AG20443 (cell line): ENCODE measurements at places on chromosomes 3 and 15.

DNA sequence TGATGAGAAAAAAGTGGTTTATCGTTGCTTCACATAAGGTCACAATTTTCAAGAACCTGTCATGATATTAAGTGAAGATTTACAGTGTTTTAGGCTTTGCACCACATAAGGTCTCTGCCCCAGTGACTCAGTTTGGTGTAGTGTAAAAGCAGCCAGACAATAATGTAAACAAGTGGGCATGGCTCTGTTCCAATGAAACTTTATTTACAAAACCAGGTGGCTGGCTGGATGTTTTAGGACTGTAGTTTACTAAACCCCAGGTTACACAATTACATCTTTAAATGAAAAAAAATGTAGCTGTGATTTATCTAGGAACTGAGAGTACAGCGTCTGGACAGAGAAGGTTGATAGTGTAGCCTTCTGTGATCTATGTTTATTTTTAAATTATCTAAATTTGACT, 9.7 kb upstream of the FBXL22 start:
- no peak for DNase-seq

GRCh38 chr3:30516238-30516637, 90.2 kb upstream of the TGFBR2 start:
- DNase-seq = no peak

DNA sequence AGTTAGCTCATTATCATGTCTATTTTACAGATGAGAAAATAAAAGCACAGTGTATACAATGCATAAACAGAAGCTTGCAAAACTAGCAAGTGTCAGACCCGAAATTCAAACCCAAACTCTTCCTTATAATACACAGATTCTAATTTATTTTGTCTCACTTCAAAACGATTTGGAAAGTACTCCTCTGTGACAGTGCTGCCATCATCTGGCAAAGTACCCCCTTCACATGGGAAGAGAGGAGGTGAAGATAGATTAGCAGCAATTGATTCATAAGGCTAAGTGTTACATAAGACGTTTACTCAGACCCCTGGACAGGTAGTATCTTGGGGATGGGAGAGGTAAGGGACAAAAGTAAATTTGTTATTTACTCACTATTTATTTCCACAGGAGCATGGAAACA, 744.0 kb upstream of the SGO1 start:
- DNase-seq = peak; percentile 17

DNA sequence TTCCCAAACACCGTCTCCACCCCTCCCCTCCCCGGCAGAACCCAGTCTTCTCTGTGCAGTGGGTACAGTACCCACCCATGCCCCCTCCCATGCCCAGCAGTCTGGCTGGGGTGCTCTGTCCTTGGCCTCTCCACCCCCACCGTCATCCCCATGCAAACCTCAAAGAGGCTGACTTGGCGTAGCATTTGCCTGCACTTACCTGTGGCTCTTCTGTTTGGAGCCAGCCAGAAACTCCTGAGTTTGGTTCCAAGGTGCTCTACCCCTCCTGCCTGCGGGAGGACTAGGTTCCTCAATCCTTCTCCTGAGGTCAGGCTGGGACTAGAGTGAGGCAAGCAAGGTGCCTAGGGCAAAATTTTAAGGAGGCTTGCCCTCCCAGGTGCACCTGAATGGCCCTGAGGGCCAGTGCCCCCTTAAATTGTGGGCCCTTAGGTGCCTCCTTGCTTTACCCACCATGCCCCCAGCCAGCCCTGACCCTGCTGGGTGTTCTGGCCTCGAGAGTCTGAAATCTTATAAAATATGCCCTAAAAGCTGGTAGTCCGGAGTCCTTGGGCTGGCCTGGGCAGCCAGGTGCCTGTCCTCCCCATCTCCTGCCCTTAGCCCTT, 47.1 kb upstream of the C15orf39 start:
- no peak for DNase-seq

DNA sequence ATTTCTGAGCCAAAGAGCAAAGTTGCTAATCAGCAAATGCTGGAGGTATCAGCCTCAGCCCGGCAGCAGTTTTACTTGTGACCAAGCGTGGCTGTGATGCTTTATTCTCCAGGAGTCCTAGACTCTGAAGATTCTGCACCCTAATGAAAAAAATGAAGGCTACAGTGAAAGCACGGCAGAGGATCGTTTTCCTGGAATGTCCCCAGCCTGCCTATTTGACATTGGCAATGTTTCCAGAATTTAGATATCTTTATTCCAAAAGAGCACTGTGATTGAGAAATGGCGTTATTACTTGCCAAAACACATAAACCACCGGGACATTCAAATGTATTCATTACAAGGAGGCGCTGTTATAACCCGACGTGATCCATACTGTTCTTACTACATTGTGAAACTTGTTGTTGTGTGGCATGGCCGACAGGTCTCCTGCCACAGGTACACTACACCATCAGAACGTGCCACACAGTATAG, 263.8 kb downstream of the SLCO3A1 start:
- peak; percentile 25 for DNase-seq

DNA sequence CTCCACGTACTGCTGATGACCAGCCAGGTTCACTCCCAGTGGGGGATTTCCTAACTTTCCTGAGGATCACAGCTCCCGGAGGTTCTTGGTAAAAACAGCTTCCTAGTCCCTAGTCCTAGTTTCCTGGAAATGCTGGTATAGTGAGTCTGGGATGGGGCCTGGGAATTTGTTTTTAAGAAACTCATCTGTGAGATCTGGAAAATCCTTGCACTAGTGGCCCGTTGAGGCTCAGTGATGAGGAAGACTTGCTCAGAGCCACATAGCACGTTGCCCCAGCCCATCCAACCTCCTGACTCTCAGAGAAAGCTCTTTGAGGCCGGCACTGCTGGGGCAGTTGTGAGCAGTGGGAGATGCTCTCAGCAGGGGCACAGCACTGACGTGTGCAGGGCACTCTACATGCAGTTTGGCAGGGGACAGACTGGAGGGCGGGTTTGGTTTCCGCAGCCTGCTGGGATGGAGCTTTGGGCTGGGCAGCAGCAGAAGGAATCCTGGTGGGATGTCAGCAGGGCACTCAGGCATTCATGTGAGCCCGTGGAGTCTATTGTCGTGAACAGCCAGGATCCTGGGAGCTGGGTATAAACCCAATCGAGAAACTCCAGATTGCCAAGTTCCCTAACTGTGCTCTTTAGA, 31.6 kb downstream of the SAXO2 start:
- no peak for DNase-seq

GRCh38 chr3:59128685-59129084, 78.9 kb upstream of the CFAP20DC start:
- DNase-seq = no peak

- no peak for DNase-seq
These were observed 3.5 kb upstream of the LINGO1 start for GRCh38 chr15:77636209-77636608.

DNA sequence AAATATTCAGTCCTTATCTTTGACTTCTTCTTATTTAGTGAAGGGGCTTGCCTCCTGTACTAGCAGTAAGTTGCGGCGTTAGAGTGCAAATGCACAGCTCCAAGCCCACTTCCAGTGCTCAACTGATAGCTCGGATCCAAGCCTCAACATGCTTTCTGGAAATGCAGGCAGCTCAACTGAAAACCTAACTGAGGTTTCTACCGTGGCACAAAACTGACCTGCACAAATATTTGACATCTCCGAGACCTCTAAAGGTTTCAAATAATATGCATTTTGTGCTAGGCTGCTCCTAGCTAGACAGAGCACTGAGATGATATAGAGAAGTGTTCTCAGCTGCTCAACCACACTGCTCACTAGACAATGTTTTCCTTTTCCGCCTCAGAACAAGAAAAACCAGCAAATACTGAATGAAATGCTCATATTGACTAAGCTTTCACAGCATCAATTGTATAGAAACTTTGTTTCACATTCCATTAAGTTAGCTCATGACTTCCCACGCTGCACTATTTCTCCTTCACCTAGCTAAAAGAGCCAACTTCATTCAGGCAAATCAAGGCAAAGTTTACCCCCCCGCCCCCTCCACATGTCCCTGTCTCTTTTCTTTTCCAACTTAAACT, 822 bp downstream of the ZNF385D start:
- no peak for DNase-seq

DNA sequence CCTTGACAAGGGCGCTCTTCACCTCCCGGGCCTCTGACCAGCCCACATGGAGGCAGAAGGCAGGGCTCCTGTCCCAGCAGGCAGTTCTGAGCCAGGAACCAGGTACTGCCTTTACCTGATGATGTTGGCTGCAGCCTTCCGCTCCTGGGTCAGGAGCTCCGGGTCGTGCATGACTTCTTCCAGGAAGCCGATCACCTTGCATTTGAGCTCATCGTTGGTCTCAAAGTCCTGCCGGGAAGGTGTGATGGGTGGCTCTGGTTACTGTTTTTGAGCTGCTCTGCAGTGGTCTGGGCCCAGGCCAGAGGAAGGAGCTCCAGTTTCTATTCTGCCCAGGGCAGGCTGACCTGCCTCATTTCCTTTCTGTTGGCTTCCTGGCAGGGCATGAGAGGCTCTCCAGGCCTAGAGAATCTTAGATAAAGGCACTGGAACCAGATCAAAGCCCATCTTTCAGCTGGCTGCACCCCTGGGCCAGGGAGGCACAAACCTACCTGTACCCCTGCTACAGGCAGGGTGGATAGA, 53.2 kb upstream of the CTSH start:
- no peak for DNase-seq

GRCh38 chr3:194837457-194838127, 151.9 kb downstream of the FAM43A start:
- DNase-seq = peak; percentile 35

GRCh38 chr15:84904419-84904818, 20.0 kb downstream of the SLC28A1 start:
- DNase-seq = no peak

- DNase-seq = no peak
These were observed 412.1 kb upstream of the DPH6 start for GRCh38 chr15:35958021-35958420.

DNA sequence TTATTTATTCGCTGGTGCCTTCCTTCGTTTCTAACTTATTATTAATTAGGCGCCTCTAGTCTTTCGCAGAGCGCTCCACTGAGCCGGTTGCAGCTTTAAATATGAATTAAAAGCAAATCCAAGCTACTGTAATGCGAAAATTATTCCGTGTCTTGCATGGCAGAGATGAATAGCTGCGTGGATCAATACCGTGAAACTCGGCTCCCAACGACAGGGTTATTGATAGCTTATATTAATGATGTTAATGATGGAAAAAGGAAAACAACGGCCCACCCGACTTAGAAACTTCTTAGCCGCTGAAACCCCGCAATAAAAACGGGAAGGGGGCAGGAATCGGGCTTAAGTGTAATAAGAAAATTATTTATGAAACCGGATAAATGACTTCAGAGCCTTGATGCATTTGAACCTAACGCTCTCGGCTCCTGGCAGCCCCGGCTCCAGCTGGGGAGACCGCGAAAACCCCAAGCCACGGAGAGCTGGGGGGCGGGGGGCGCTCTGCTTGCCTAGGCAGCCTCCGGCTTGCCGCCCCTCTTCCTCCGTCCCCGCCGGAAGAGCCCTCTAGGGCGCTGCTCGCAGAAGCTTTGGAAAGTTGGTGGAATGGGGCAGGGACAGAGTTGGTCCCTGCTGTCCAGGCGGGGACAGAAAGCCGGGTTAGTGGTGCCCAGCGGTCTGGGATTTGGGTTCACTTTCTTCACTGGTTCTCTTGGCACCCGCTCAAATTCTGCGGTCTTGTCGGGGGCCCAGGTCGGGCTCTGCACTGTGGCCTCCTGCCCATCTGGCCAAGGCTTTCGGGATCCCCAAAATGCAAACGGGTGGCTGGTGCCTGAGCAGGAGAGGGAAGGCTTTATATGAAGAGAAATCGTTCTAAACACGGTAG, 7.7 kb upstream of the ONECUT1 start:
- no peak for DNase-seq

DNA sequence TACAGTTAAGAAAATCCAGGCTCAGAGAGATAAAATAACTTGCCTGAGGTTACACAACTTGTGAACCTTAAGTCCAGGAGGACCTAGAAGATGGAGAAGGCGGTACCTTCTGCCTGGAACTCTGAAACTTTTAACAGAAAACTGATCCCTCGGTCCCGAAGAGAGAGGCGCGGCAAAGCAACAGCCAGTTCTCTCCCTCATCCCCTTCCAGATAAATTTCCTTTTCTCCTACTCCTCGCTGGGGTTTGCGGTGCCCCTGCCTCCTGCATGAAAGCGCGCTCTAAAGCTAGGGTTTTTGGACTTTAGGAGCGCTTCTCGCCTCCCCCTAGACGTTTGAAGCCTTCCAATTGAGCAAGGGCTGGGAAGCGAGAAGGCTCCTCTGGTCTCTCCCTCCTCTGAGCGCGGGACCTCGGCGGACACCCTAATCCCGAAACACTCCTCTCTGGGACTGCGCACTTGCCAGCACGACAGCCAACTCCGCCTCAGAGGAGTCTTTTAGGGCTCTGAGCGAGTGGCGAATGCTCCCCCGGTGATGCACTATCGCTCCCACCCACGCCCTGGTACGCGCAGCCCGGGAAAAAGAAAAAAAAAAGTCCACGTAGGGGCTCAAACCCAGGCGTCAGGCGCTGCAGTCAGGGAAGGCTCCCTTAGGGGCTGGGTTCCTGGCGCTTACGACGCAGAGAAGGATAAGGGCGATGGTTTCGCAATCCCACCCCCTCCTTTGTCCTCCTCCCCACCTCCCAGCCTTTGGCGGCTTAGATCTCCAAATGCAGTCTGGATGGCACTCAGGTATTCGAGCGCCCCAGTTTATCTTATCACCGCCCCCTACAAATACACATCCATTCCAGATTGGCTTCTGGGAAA, 7.9 kb upstream of the EOMES start:
- peak; percentile 38 for DNase-seq

DNA sequence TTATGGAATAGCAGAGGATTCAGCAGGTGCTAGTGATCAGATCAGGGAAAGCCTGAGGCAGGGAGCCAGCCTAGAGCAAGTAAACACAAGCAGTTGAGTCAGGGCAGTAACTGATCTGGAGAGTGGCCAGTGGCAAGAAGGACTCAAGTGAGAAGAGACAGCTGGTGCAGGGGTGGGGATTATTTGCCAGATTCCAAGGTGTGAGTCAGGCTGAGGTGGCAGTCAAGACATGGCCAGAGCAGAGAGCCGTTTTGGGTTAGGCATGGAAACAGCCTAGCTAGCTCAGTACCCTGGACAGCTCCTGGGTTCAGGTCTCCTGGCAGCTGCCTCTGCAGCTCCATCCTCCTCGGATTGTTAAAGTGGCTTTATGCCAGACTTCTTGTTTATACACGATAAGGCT, 281.9 kb upstream of the ONECUT1 start:
- peak; percentile 10 for DNase-seq

- peak; percentile 92 for DNase-seq
These were observed 1.2 kb upstream of the ITIH4 start for GRCh38 chr3:52831500-52832301.

DNA sequence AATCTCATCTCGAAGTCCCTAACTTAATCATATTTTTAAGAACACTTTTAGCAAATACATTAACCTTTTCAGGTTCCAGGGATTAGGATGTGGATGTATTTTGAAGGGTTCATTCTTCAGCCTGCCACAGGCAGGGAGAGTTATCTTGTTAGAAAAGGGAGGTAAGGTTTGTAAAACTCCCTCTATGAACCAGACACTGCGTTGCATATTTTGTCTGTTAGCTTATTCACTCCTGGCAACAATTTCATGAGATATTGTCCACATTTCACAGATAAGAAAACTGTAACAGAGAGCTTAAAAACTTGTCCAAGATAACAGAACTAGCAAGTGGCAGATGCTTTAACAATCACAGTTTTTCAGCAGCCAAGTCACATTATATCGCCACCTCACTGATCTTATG, 155.4 kb downstream of the DIPK2A start:
- no peak for DNase-seq
